ENCODE measurements at places on chromosomes 5 and 9.

- DNase-seq, result no peak
Observed at GRCh38 chr9:95017661-95018060, 291.2 kb downstream of the AOPEP start.

DNA sequence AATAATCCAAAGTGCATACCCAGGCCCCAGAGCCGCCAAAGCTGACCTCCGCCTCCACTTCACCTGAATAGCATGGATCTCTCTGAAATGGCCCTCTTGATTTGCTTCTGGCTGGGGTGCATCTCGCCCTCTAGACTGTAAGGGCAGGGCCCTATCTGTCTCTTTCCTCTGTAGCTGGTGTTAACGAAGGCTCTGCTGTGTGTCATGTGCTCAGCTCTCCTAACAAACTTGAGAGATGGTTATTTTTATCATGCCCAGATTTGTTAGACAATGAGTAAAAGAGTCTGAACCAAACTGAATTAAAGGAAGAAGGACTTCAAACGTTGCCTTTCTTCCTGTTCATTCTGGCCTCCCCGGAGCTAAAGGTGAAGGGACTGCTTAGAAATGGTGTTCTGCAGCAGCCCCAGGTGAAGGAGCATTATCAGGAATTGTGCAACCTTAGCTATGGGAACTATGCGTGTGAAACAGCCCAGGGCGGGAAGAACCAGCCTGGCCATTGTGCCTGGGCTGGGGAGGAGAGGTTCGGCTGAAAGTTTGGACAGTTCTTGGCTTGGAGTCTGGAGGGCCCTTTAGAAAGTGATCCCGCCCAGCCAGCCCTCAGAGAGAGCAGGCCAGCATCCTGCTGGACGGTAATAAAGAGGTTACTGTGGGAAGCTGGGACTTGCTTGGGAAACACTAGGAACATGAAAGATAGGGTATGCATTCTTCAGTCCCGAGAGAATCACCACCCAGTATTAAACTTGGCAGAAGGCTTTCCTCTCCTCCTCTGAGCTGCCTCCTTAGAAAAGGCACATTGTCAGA, 73.5 kb downstream of the WWC1 start:
- no peak for DNase-seq

DNA sequence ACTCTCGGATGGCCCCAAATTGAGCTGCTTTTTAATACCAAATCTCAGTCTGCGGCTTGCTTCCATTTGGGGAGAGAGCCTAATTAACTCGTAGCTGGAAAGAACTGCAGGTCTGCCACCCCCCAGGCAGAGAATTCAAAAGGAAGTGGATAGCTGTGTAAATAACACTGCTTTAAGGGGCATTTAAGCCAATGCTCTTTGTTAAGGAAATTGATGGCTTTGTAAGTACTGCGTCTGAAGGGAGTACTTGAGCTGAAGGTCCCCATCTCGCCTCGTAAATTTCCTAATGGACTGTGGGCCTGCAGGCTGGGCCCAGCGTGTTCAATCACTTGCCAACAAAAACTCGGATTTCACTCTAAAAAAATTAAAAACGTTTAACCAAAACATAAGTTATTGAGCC, 132.7 kb downstream of the PAPPA start:
- DNase-seq, result no peak

- DNase-seq, result no peak
Observed at GRCh38 chr5:1037123-1037670, 28.6 kb downstream of the NKD2 start.

DNA sequence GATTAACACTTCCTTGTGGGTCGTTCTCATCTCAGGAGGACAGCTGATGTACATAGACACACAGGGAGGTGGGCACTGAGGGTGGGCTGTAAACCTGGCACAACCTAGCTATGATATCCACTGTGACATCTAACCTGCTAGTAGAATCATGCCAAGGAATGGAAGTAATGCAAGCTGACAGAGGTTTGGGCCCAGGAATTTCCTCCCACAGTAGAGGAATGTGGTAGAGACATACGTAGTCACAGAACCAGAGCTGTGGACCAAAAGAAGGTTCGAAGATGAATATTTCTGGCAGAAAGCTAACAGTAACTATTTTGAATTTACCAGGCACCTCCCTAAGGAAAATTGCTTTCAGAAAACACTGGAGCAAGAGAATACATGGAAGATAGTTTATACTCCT, 15.2 kb upstream of the DNAJC25 start:
- no peak for DNase-seq

DNA sequence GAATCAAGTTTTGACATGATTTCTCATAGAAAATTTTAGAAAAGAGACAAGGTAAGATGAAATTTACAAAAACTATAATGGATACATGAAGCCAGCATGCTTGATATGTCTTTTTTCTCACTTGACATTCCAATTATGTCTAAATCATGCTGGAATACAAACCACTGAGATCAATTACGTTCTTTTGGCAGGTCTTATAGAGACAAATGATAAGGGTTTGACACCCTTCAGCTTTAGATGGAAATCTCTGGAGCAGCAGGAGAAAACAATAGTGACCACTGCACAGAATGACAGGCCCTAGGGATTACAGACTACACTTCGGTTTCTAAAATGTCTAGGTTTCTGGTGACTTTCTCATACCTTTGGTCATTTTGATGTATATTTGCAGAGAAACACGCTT, 342.9 kb downstream of the TRPM3 start:
- no peak for DNase-seq

DNA sequence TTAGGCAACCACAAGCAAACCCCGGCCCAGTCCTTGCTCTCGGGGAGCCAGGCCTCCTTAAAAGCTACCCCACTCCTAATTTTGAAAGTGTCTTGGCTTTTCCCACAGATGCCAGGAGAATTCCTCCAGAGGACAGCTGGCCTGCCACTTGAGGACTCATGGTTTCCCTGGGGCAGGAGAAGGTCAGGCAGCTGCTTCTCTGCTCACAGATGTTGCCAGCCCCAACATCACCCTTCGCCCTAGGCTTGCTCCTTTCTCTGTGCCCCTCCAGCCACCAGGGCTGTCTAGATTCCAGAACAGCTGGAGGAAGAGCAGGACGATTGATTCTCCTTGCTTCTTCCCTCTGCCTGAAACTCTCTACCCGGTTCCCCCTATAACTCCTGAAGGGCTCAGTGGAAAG, 8.5 kb downstream of the GGTA1 start:
- DNase-seq, result no peak

GRCh38 chr9:6199596-6199995, 16.0 kb upstream of the IL33 start:
- DNase-seq, result no peak

GRCh38 chr9:125842242-125842641, 95.1 kb downstream of the PBX3 start:
- no peak for DNase-seq

DNA sequence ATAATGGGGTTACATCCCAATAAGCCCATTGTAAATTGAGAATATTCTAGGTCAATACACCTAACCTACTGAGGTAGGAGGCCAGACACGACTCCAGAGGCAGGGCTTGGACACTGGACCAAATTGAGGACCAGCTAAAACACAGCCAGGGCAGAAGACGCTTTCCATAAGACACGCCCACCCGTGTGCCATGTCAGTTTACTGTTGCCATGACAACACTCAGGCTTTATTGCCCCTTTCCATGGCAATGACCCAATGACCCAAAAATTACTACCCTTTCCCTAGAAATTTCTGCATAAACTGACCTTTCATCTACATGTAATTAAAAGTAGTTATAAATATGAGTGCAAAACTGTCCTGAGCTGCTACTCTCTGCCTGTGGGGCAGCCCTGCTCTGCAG, 31.5 kb downstream of the SLC22A4 start:
- no peak for DNase-seq

- DNase-seq, result no peak
Observed at GRCh38 chr5:156450778-156451177, 123.8 kb downstream of the SGCD start.

- DNase-seq, result no peak
Observed at GRCh38 chr9:116168231-116168630, 14.6 kb downstream of the PAPPA start.

DNA sequence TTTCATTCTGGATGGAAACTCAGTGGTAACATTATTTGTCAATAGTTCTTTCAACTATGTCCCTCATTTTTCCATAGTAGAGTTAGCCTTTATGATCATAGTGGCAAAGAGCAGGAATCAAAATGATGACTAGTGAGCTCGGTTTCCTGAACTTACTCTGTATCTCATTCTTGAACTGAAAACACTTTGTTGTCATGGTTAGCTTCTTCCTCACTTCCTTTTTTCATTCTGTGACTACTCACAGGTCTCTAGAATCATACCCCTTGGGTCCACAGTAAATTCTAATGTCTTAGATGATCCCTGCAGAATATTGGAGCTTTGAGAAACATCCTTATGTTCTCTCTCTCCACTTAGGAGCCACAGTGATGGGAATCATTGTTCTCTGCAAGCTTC, 29.4 kb upstream of the RECK start:
- DNase-seq, result no peak

DNA sequence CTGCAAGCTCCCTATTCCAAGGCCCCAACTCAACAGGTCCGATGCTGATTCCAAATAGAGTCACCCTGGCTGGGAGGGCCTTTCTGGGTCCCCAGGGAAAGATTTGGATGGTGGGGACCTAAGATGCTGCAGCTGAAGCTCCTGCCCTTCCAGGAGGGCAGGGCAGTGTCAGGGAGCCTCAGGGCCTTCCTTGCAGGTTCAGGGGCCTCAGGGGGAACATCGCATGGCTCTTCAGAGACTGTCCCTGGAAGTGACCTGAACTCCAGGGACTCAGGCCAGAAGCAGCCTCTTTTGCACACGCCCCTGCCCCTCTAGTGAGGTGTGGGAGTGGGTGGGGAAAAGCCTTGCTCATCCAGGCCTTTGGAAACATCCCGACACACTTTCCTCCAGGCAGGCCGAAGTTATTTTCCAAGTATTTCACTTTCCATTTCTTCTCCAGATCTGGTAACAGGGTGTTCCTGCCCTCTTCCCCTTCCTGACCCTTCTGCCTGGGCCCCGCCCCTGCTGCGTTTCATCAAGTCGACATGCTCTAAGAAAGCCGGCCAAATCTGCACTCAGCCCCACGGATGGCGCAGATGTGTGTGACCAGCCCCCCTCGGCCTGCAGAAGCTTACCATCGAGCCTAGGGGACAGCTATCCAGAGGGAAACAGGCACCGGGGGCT, 159.5 kb downstream of the FGF18 start:
- DNase-seq, result no peak

- no peak for DNase-seq
Observed at GRCh38 chr5:96439477-96440184, 6.6 kb upstream of the PCSK1 start.

DNA sequence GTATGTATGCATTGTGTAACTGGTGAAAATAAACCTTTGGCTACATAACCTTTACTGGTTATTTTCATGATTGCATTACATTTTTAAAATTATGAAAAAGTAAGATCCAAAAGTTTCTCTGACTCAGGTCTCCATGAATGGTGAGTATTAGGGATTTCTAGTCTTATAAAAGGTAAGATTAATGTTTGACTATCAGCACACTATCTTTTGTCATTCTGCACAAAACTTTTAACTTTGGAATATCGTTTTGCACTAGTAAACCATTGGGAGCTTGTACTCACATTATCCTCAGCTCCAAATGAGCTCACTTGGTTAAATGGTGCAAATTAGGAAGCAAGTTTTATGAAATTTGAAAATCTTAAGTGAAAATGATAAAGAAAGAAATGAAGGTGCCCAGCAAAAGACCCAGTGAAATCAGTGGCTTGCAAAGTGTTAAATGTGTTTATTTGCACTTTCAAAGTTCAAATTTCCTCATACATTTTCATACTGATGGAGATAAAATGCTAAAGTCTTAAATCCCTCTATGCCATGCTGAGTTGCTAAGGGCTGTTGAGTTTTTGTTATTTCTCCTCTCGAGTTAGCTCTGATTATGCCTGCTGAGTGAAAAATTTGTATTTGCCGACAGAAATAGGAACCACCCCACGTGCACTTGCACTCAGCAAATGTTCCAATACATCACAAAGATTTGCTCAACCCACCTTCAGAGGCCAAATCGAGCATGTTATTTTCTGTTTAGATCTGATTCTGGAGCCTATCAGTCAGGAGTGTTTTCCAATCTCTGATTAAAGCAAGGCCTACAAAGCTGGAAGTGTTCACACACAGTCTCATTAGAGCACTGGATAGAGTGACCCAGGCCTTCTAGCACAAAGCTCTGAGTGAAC, 885.7 kb downstream of the NR2F1-AS1 start:
- no peak for DNase-seq

- DNase-seq, result no peak
Observed at GRCh38 chr5:143118222-143118621, 285.3 kb downstream of the NR3C1 start.

DNA sequence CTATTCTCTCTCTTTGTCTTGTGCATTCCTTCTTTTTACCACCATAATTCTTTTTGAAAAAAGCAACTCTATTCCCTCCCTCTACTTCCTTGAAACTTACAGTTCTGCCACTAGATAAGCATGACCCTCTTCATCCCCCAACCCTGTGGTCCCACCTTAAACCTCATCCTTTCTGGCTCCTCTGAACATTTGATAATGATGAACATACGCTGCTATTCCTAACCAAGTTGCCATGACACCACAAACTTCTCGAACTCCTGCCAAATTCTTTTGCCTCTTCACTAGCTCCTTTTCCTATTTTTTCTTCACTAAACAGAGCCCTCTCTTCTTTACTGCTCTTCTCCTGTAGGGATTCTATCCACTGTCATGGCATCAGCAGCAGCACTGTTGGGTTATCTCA, 57.1 kb downstream of the MOCS2 start:
- no peak for DNase-seq

- DNase-seq, result no peak
Observed at GRCh38 chr5:111563031-111563822, 50.9 kb upstream of the STARD4 start.

DNA sequence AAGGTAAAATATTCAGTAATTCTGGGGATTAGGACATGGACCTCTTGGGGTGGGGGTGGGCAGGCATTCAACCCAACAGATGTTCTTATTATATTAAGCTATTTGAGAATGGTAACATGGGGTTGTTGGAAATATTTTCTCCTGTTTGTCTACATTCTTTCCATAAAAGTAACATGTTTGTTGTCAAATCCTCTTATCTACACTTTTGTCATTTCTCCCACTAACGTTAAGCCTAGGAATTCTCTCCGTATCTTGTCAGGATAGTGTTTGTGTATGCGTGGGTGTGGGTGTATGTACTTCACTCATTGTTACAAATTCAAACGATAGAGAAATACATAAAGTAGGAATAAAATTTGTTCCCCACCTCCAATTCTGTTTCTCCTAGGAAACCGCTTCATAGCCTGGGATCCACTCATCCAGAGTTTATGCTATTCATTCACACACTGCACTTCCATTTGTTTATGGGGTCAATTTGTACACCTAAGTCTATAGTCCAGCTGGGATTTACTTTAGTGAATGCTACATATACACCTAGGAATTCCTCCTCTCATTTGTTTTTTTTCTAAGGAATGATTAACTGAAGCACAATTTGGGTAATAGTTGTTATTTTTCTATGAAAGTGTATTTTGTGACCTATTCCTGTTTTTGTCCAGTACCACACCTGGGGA, 216.8 kb downstream of the DCP2 start:
- DNase-seq, result no peak

DNA sequence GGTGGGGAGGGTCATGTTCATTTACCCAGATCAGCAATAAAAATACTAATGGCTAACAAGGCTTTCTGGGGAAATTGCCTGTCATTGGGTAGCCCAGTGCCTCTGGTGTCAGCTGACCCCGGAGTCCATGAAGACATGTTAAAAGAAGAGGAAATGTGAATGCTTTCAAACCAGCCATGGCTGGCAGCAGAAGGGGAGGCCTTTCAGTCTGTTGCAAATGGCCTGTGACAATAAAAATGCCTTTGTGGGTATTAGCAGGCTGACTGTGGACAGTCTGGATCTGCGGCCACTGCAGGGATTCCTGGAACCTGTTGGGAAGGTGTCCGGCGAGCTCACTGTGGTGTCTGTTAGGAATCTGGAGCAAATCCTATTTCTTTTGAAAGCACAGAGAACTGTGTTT, 7.5 kb downstream of the ABL1 start:
- DNase-seq, result no peak

All from stimulated activated CD8-positive, alpha-beta memory T cell treated with anti-CD3 and anti-CD28 coated beads, Interleukin-15, amount 100 ng/mL, for 4 hours (primary cell).